Fibroblast of the aortic adventitia (primary cell): ENCODE measurements at places on chromosomes 4 and X.

DNA sequence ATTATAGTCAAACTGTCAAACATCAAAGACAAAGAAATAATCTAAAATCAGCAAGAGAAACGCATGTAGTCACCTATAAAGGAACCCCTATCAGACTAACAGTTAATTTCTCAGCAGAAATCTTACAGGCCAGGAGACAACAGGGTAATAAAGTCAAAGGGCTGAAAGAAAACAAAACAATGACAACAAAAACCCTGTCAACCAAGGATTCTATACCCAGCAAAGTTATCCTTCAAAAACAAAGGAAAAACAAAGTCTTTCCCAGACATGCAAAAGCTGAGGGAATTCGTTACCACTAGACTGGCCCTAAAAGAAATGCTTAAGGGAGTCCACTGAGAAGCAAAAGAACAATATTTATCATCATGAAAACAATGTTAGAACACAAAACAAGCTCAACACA, 22.1 kb downstream of the TMEM154 start:
- DNase-seq, result no peak

- no peak for DNase-seq
Observed at GRCh38 chrX:54048412-54048811, 4.1 kb upstream of the PHF8 start.

- DNase-seq, result no peak
Observed at GRCh38 chrX:2317527-2318055, 183.2 kb downstream of the DHRSX start.

DNA sequence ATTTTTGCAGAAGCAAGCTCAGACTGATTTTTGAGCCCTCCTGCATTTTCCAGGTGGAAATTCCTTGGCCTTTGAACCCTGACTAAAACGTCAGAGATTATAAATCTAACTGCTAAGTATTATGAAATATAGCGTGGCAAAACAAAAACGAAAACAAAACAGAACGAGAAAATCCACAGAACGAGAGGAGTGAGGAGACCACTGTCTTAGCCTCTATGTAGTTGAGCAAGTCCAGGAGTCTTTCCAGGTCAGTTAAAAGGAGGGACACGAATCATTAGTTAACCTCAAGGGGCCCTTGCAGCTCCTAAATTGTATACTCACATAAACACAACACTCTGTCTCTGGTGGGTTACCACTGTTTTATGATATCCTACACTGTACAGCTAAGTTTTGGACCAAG, 80.2 kb downstream of the SYNPO2 start:
- DNase-seq, result no peak

DNA sequence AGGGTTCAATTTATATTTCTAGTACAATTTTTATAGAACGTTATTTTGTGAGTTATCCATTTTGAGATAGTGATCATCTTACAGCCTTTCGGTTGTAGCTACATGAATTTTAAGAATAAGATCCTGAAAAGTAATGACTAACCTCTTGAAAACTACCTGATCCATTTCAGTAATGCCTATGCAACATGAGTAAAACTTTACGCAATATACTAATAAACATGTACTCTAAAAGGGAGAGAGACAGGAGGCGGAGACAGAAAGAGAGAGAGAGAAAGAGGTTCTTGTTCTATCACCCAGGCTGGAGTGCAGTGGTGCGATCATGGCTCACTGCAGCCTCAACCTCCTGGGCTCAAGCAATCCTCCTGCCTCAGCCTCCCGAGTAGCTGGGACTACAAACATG, 816.1 kb downstream of the CCSER1 start:
- DNase-seq, result no peak

- DNase-seq, result peak; percentile 47
Observed at GRCh38 chr4:101205916-101206315, 141.4 kb downstream of the PPP3CA start.

DNA sequence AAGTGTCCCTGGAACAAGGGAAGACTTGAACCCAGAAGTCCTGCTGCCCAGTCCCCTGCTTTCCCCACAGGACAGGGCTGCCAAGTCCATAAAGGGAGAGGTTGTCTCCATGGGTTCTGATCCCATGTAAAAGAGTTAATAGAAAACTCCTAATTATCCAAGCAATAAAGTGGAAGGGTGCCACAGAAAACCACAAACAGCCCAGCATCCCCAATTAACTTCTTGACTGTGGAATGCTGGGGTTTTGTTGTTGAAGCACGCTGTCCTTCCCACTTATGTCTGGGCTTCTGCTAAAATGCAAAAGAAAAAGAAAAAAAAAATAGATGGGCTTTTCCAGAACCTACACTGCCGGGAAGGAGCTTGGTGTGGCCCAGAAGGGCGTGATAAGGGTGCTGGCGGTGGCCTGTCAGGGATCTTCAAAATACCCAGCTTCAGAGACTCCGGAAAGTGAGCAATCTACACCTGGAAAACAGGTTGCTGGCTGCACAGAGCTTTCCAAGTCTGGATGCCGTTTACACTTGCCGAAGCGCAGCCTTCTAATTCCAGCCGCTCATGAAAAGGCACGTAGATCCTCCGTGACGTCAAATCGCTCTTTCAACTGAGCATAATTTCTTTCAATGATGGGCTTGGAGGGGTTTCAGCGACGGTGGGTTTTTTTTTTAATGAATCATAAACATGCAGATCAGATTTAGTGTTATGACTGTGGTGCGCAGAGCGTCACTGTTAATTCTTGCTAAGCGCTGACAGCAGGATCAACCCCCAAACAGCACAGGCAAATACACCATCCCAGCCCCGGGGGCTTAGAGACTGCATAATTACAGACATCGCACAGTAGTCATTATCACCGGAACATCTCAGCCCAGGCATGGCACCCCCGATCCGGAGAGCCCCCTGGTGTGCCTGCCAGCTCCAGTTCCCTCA, 197.6 kb downstream of the BCOR start:
- DNase-seq, result no peak

DNA sequence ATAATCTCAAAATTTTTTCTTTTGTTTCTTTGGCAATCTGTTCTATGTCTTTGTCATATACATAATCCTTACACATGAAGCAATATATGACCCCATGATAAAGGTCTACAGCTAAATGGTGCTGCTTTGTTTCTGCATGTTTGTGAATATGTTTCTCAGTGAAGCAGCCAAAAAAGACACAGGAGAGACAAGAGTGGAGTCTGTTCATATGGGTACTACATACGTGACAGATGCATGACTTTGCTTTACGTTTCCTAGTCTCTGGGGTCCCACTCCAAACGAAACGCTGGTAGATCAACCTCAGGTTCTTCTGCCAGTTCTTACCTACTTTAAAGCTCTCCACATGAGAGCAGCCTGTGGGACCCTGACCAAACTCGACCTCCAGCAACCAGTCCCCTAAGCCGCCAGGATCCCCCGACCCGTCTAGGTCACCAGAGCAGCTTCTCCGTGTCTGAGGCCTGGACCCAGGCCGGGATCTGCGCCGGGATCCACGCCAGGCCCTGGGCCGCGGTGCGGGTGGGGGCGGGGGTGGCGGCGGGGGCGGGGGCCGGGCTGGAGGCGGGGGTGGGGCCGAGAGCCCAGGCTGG, 1.5 kb downstream of the USP51 start:
- peak; percentile 37 for DNase-seq

DNA sequence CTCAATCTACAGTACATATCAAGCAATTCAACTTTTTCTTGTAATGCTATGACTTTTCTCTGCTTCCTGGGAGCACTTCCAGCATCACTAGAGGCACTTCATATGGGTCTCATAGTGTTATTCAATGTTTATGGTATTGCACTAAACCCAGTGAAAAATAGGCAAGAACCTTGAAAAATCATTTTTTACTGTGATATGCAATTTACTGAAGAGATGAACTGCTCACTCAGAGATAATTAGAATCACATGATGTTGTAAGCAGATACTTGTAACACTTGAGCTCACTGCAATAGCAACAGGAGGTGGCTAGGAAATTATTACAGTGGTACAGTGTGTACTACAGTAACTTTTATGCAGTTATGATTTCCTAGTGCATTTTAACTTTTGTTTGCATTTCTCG, 93.3 kb downstream of the RASGEF1B start:
- no peak for DNase-seq

DNA sequence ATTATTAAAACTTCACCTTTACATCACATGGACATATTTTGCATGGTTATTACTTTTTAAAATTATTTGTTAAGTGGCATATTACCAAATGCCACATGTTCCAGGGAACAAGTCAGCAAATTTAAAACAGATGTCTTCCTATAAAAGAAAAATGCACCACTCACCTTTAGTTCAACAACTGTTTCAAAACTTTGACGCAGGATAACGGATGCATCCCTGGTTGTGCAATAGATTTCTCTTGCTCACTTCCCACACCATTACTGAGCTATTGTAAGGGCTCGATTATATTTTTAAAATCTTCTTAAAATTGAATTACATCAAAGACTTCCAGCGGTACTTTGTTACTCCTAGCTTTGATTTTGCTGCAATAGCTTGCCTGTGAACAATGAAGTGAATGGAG, 93.0 kb upstream of the ARHGAP24 start:
- DNase-seq, result no peak

- peak; percentile 40 for DNase-seq
Observed at GRCh38 chr4:82733636-82734035, 65.0 kb downstream of the SCD5 start.

DNA sequence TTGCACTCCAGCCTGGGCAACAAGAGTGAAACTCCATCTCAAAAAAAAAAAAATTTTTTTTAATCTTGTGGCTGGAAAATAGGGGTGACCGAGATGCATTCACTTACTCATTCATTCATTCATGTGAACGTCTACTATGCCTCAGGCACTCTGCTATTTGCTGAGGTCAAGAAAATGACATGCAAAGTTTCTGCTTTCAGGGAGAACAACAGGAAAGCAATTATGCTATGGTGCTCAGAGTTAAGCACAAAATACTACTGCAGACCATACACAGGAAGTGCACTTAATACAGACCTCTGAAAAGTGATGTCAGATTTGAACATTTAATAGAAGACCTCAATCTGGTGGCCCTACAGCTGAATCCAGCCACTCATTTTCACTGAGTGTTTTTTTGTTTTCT, 59.6 kb upstream of the DUSP21 start:
- DNase-seq, result no peak

DNA sequence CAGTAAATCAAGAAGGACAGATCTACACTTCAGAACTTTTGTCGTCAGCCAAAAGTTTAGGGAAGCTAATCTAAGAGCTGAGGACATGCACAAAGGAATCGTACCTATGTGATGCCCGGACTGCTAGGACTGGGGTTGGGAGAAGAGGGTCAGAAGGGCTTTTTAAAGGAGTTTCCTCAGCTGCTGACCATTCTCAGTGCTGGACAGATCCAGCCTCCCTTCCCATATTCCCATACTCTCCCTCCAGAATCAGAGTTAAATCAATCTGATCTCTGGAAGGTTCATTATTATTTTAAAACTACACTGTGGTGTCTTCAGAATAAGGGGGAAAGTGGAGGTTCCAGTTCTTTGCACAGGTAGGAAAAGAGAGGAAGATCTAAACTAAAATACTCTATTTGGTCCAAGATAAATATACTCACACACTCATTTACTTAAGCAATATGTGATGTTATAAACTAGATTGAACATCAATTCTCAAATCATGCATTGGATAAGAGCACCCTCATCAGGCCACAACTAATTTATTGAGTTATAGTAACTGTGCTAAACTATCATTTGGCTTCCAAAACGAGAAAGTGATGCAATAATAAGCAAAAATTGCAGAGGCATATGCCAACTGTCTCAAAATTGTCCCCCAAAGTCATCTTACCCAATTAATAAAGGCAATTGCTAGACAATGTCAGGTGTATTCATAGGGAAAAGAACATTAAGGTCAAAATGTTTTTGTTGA, 124.7 kb downstream of the HNRNPD start:
- no peak for DNase-seq

GRCh38 chrX:103554687-103555424, 30.5 kb upstream of the TCEAL4 start:
- peak; percentile 28 for DNase-seq

DNA sequence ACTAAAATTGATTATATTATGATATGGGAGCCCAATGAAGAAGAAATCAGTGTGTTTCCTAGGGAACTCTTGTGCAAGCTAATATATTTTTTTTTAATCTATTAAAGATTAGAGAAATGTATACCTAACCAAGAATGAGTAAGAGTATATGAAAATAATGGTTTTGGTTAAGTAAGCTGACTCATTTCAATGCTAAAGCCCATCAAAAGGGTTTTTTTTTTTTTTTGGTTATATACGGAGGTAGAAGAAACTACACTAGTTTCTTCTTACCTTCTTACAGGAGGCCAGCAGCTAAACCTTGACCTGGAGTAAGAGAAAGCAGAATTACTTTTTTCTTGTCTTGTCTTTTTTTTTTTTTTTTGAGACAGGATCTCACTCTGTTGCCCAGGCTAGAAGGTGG, 27.5 kb downstream of the RUFY3 start:
- DNase-seq, result no peak

- peak; percentile 23 for DNase-seq
Observed at GRCh38 chr4:99159699-99160098, 15.6 kb upstream of the ADH4 start.

- DNase-seq, result no peak
Observed at GRCh38 chrX:119887721-119888425, 7.8 kb upstream of the AKAP14 start.

- no peak for DNase-seq
Observed at GRCh38 chrX:132093239-132093860, 34.5 kb downstream of the FRMD7 start.
